Hematopoietic multipotent progenitor cell treated with erythropoietin and hydrocortisone succinate and interleukin-3 and kit ligand, for 6 days (in vitro differentiated cells): ENCODE measurements at places on chromosomes 6 and 20.
A peak's percentile ranks its signal among the peaks of the same experiment; 100 is the strongest.

- peak; percentile 77 for DNase-seq
Observed at GRCh38 chr6:27608916-27609883, 136.3 kb upstream of the ZNF184 start.

DNA sequence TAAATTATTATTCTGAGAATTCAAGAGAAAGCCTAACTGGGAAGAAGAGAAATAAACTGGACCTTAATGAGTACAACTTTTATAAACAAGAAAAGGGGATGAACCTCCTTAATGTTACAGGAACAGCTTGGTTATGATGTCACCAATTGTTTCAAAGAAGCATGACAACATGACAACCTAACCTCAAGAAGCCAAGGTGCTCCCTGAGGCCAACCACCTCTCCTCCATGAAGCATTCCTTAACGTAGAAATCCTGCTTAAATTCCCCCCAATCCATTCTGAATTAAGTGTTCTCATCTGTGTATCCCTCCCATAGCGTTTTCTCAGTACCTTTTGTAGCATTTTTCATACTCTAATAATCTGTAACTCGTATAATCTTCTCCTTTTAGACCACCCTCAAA lies 1.7 kb downstream of the HBS1L start:
- DNase-seq: peak; percentile 73

DNA sequence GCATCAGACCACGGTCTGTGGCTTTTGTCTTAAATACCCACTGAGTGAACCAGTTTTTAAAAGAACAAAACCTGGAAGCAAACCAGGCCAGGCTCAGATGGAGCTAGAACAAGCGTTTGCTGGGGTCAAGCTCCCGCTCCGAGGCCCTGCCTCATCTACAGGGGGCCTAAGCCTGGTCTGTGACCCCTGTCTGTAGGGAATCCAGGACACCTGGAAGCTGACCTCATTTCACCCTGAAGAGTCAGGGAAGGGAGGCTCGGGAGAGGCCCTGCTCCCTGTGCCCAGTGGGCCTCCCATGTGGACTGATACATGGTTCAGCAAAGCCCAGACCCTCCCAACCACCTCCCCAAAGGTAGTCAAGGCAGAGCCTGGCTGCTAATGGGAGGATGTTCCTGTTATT lies 26.8 kb upstream of the DLGAP4 start:
- no peak for DNase-seq

DNA sequence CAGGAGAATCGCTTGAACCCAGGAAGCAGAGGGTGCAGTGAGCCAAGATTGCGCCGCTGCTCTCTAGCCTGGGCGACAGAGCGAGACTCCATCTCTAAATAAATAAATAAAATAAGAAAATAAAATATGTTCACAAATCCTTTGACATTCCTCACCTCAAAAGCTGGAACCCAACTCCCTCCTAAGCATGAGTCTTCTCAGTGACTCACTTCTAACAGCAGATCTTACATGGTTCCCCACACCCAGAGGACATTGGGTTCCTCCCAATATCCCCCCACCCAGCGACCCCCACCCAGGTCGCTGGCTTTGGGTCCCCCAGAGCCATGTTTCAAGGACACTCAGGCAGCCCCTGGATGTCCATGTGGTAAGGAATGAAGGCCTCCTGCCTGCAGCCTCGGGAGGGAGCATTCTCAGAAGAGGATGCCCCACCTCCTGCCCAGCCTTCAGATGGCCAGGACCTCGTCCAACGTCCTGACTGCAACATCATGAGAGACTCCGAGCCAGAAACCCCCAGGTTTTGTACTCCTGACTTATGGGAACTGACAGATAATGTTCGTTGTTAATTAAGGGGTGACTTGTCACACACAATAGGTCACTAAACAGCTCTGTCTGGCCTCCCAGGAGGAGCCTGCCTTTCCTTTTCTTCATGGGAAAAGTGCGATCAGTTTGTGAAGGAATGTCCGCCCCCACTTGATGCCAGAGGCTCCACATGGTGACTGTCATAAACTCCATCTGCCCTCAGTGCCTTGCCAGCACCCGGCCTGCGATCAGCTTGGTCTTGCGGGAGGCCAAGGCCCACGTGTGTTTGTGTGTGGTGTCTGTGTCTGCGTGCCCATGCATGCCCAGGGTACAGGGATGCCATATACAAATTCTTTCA lies 10.1 kb upstream of the GMEB2 start:
- DNase-seq: no peak

GRCh38 chr6:96624957-96625356 lies 62.0 kb downstream of the FHL5 start:
- no peak for DNase-seq

- DNase-seq: no peak
Observed at GRCh38 chr6:131761060-131761761, 46.6 kb upstream of the ENPP1 start.

- DNase-seq: no peak
Observed at GRCh38 chr6:96862560-96862959, 25.3 kb upstream of the GPR63 start.

DNA sequence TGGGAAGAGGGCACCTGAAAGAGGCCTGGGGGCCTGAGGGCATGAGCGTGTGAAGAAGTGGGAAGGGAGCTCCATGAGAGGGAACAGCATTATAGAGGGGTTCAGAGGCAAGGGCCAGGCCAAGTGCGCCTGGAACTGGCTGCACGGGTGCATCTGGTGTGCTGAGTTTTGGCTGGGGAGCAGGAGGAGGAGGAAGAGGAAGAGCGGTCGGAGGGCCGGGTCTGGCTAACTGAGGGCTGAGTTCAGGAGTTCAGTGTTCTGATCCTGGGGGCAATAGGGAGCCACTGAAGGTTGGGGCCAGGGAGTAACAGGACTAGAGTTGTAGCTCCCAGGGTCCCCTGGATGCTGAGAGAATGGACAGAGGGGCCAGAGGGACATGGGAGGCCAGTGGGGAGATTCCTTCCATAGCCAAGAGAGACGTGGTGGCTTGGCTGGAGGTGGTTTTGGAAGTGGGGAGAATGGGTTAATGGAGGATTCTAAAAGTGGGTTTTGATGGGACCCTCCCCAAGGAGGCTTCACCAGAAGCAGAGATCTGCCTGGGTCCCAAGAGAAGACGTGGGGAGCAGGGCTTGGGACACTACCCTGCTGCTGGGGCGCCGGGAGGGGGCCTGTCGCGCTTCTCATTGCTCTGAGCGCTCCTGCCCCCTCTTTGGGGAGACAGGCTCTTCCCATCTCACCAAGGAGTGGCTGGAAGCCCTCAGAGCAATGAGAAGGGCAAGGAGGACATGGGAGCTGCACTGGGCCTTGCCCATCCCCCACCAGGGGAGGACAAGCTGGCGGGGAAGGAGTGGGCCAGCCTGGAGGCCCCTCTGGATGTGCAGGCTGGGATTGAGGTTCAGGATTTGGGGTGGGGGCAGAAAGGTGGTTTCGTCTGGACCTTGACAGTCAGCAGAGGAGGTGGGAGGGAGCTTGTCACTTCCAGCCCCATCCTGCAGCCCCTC lies 28.7 kb downstream of the ZBP1 start:
- DNase-seq: no peak
